ENCODE measurements at places on chromosomes 4 and X.

DNA sequence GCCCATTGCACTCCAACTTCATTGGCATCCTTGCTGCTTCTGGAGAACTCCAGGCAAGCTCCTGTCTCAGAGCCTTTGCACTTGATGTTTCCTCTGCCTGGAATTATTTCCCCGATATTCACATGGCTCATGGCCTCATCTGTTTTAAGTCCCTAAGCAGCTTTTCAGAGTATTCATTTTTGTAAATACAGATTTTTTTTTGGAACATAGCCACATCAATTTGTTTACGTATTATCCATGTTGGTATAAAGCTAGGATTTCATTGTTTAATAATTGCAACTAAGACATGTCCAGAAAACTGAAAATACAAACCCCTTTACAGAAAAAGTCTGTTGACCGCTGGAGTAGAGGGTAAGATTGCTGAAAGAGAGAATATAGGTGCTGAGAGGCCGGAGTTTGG, 142.0 kb downstream of the CAMK2D start:
- no peak for DNase-seq

DNA sequence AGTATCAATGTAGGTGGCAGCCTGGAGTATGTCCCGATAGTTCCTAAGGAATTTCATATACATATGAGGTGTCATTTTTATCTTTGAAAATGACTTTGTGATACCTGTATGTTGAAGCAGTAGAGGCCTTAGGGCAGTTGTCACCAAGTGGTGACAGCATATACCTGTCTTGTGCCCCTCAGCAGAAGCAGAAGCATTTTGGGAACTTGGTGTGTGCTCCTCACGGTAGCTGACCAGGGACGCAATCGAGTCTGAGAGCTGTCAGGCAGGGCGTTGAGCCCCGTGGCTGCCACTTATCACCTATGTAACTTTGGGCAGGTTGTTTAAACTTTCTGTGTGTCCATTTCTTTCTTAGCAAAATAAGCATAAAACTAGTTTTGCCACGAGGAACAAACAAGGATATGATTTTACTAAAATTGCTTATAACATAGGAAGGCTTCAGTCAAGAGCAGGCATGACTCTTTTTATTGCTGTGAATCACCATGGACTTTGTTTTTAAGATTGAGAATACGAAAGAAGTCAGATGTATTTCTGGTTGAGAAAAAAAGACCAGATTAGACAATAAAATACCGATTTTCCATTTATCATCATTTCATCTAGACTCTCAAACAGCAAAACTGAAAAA, 161.5 kb downstream of the CPE start:
- no peak for DNase-seq

- no peak for DNase-seq
Measured at GRCh38 chr4:169256856-169257761, 13.6 kb downstream of the SH3RF1 start.

DNA sequence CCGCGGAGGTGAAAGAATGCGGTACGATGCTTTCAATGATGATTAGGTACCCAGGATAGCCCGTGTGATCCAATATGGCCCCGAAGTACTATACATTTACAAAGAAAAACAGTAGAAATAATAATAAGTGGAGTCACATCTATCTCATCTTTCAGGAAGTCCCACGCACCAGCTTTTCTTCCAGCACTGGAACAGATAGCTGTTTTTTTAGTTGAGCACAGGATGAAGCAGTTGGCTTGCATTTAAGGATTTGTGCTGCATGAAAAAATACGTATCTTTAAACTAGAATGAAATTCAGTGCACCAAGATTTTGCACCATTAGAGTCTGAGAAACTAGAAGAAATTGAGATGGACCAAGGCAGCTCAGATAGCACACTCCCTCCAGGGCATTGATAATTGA, 44.1 kb downstream of the SMIM20 start:
- no peak for DNase-seq

- no peak for DNase-seq
Measured at GRCh38 chrX:14673764-14674163, 144.4 kb downstream of the GLRA2 start.

DNA sequence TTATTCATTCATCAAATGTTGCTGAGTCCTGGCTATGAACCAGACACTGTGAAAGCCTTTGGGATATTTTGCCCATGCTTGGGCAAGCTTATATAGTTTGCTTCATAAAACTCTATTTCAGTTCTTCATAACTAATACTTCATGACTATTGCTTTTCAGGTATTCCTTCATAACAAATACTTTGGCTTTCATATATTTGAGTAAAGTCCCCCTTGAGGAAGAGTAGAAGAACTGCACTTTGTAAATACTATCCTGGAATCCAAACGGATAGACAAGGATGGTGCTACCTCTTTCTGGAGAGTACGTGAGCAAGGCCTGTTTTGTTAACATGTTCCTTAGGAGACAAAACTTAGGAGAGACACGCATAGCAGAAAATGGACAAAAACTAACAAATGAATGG, 1.7 kb upstream of the AFP start:
- no peak for DNase-seq
